ENCODE measurements at places on chromosomes 4 and X.

DNA sequence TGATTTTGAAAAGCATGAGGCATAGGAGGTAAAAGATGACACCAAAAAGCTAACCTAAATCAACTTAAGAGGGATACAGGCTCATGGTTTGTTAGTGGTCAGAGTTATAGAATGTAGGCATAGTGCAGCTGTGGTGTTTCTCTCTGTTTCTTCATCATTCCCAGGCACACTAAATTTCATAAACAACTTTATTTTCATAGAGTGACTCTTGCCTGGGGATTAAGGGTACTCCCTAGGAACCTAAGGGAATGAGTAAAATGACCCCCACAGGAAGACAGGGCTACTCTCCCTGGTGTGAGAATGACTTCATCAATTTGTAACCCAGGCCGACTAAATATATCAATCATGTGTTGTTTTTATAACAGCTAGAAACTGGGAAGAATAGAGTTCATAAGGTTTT, 11.1 kb downstream of the FABP2 start:
- no peak for DNase-seq

DNA sequence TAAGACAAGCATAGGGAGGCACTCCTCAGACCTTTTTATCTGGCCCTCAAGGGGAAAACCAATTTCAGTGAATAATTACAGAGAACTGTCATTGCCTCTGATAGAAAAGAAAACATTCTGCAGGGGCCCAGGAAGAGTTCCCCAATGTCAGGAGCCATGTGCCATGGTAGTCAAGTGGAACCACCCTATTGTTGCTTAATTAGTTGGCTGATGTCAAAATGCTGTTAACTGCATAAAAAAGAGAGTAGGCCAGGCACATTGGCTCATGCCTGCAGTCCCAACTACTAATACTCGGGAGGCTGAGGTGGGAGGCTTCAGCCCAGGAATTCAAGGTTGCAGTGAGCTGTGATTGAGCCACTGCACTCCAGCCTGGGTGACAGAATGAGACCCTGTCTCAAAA, 28.6 kb upstream of the OGT start:
- DNase-seq: no peak

DNA sequence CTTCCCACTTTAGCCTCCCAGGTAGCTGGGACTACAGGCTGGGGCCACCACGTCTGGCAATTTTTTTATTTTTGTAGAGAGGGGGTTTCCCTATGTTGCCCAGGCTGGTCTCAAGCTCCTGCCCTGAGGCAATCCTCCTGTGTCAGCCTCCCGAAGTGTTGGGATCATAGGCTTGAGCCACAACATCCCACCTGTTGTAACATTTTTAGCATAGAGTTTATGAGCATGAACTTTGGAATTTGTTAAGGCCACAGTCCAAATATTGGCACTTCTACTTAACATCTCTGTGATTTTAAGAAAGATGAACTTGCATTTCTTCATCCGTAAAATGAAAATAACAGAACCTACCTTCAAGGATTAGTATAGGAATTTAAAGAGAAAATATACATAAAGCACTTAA, 445.6 kb downstream of the IQCM start:
- DNase-seq: no peak

DNA sequence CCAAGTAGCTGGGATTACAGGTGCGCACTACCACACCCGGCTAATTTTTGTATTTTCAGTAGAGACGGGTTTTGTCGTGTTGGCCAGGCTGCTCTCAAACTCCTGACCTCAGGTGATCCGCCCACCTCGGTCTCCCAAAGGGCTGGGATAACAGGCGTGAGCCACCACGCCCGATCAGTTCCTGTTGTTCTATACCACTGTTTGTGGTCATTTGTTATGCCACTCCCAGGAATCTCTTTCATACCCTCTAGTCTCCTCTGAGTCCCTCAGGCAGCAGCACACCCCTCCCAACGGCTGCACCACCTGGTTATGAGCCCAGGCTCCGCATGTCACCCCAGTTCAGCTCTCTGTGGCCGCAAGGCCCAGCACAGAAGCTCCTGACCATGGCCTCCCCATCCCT, 17.5 kb upstream of the CD99 start:
- DNase-seq: no peak

DNA sequence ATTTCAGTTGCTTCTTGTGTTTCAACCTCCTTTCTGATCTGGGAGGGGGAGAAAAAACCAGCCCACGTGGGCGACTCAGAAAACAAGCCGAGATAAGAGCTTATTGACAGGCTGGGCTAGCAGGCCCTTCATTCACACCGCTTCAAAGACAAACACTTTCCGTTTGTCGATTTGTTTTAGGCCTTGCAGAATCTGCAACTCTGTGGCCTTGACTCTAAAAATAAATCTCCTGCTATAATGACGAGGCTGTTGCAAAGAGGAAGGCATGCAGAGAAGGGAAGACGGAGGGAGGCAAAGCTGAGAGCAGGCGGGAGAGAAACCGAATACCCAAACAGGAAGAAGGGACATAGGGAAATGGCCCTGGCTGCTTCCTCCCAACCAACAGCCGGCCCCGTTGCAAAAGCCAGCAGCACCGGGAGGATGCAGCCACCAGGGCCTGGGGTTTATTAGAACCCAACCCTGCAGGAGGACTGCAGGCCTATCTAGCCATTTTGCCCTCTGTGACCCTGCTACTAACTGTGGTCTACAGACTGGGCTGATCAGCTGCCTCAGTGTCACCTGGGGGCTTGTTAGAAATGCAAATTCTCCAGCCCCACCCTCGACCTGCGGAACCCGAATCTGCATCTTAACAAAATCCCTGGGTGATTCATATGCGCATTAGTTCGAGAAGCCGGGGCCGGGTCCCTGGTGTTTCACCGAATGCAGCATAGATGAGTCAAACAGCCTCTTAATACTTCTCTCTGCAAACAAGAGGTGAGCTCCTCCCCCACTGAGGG, 325.5 kb downstream of the BCOR start:
- DNase-seq: no peak

All from stimulated activated CD8-positive, alpha-beta memory T cell treated with anti-CD3 and anti-CD28 coated beads, Interleukin-15, amount 100 ng/mL, for 1 hour (primary cell).